Stimulated activated CD8-positive, alpha-beta memory T cell treated with anti-CD3 and anti-CD28 coated beads, Interleukin-12 subunit alpha, Interleukin-12 subunit beta, amount 100 ng/mL, for 4 hours (primary cell): ENCODE measurements at places on chromosomes 4 and X.

DNA sequence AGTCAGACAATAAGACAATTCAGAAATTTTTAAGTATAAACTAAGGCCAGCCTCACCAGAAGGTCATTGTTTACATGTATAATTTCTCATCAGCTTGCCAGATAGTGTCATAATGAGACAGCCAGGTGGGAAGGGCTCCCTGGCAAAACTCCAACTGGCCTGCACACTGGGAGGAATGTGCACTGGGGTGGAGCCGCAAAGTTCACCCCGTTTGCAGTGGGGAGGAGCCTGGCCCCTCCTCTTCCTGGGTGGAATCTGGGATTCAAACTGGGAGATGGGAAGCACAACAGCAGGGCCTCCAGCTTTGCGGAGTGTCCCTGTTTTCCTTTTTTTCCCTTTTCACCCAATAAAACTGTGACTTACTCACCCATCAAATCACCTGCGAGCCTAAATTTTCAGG lies 329.9 kb downstream of the SMARCA1 start:
- DNase-seq: no peak

GRCh38 chr4:6372649-6373525 lies 99.5 kb downstream of the PPP2R2C start:
- no peak for DNase-seq

DNA sequence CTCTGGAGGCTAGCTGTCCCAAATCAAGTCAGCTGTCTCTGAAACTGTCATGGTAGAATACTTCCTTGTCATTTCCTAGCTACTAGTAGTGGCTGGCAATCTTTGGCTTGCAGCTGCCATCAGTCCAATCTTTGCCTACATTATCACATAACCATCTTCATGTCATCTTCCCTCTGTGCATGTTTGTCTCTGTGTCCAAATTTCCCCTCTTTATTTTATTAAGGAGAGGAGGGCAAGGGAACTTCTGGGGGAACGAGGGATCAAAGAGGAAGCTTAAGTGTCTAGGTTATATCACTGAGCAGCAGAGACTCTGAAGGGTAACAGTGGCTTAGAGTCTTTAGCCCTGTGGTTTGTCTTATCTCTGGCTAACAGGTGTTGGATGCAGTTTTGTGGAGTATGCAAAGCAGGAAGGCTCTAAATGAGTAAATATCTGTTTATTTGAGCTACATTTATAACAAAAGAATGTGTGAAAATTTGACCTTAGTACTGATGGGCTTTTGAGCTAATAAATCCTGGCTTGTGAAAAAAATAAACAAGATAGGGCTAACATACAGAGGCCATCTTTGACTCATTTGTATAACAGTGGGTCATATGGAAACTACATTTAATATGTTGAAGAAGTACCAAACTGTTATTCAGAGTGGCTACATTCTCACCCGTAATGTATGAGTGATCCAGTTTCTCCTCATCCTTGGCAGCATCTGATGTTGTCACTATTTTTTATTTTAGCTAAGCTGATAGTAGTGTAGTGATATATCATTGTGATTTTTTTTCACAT lies 49.4 kb upstream of the ENOX2 start:
- DNase-seq: no peak

DNA sequence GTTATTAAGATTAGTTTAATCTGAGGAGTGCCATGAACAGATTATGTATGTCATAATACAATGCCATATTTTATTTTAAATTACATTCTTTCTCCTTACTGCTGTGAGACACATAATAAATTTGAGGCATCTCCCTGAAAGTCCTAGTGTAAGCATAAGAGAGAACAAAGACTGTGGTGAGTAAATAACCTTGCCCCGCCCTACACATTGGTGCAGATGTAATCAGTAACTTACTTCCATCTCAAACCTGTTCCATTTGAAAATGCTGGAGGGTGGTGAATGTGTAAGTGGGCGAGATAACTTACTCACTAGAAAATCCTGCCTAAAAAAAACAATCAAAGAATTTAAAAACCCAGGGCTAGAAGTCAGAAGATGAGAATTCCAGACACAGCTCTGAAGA lies 338.1 kb upstream of the SLIT2 start:
- DNase-seq: no peak

GRCh38 chrX:44903107-44903506 lies 30.1 kb downstream of the KDM6A start:
- DNase-seq: no peak

GRCh38 chr4:17347445-17347844 lies 164.4 kb downstream of the QDPR start:
- DNase-seq: no peak

- DNase-seq: no peak
Observed at GRCh38 chr4:143581331-143581946, 67.9 kb downstream of the SMARCA5 start.

DNA sequence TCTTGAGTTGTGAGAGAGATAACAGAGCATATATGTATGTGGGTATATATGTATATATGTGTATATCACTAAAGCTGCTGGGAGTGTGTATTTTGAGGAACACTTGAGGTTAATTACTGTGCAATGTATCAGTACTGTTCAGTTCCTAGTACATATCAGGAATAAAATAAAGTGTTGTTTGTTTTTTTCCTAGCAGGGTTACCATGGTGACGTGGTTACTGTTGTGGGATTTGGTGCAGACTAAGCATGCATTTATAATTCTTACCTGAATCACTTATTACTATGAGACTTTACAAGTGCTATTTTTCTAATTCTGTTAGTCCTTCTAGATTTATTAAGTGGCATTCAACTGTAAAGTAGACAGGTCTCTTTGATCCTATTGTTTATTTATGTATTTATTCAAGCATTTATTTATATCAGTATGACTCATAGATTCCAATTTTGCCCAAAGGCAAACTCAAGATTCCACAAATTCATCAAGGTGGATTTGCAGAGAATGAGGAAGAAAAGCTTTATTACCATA lies 26.9 kb upstream of the BEX4 start:
- no peak for DNase-seq

- DNase-seq: no peak
Observed at GRCh38 chr4:106659371-106659770, 290.8 kb upstream of the GIMD1 start.

GRCh38 chrX:153897899-153898298 lies 6.6 kb upstream of the AVPR2 start:
- DNase-seq: no peak
